Activated effector memory CD4-positive, alpha-beta T cell treated with anti-CD3 and anti-CD28 coated beads, Interleukin-2, amount 50 U/mL, for 16 hours (primary cell): ENCODE measurements at places on chromosomes 6 and 20.
A peak's percentile ranks its signal among the peaks of the same experiment; 100 is the strongest.

DNA sequence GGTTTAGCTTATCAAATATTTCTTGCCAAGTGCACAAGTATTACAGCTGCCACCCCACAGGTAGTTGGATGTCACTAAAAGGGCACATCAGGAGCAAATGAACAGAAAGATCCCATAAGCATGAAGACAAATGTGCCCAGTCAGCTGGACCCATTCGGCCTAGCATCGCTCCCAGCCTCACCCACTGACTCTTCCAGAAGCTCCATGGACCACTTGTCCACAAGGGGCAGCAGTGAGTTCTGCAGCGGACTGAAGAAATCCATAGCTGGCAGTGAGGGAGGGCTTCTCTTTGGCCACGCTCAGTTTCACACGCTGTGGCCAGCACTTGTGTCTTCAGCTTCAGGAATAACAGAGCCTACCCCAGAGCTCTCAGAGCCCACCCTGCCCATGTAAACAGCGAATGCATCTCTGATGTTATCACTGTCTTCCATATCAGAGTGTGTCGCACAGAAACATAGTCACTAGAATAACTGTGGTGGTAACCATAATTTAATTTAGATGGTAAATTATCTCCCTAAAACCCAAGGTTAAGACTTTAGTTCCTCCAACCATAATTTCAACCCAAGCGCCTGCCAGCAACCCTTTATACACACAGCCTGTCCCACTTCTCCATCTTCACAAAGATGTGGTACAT lies 15.8 kb downstream of the CGA start:
- peak; percentile 82 for DNase-seq

DNA sequence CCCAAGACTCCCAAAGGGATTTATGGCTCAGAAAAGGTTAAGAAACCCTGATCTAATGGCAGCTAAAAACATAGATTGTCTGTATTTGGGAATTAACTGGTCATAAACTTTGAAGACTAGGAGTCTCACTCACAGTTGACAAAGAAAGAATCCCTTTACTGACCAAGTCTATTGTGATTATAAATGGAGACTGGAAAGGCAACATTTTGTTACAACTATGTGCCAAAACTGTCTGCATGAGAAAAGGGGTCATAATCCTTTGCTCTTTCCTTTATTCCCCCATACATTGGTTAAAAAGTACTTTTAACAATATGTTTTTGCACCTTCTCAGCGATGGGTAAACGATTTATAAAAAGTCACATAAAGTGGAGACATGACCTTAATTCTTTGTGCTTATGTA lies 206.9 kb upstream of the MAP3K7 start:
- DNase-seq: no peak

GRCh38 chr6:122530440-122531046 lies 58.9 kb upstream of the SERINC1 start:
- DNase-seq: no peak

GRCh38 chr6:71342772-71343171 lies 54.2 kb downstream of the OGFRL1 start:
- no peak for DNase-seq

DNA sequence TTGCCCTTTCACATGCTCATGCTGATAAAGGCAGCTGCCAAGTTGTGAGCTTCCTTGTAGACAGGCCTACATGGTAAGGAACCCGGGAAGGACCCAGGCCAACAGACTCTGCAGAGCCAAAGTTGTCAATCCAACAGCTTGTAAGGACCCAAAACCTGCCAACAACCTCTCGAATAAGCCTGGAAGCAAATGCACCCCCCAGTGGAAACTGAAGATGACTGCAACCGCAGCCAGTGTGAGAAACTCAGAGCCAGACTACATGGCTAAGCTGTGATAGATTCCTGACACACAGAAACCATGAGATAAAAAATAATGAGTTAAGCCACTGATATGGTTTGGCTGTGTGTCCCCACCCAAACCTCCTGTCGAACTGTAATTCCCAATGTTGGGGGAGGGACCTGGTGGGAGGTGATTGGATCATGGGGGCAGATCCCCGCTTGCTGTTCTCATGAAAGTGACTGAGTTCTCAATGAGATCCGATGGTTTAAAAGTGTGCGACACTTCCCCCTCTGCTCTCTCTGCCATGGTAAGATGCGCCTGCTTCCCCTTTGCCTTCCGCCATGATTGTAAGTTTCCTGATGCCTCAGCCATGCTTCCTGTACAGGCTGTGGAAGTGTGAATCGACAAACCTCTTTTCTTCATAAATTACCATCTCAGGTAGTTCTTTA lies 18.8 kb upstream of the CLPSL2 start:
- no peak for DNase-seq

DNA sequence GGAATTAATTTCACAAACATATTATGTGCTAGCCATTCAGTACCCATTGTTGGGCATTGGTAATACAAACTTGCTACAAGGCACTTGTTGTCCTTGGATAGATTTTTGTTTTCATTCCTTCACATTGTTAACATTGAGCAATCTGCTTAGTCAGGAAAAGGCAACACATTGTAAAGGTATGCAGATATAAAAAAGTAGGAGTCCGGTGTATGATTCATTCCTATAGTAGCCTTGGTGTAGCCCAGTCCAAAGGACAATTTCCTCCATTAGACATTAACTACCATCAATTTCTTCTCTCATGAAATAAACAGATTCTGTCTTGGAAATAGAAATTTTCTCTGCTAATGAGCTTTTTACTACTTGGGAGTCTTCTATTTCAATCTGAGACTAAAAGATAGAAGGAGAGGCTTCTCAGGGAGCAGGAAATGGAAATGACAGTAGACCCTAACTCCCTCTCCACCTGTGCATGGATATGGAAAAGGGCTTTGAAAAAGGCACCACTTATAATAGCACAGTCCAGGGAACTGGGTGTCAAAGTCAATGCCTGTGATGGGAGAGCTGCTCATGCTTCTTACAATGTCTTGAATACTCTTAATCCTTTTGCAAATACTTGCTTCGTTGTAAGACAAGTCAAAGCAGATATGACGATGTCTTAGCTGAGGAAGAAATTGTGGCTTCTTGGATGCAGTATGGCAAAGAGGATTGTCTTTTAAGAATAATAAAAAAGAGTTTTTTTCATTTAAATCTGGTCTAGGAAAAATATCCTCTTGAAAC lies 369.4 kb upstream of the CITED2 start:
- DNase-seq: no peak
